RPMI7951 (cell line): ENCODE measurements at places on chromosomes 2 and 18.

DNA sequence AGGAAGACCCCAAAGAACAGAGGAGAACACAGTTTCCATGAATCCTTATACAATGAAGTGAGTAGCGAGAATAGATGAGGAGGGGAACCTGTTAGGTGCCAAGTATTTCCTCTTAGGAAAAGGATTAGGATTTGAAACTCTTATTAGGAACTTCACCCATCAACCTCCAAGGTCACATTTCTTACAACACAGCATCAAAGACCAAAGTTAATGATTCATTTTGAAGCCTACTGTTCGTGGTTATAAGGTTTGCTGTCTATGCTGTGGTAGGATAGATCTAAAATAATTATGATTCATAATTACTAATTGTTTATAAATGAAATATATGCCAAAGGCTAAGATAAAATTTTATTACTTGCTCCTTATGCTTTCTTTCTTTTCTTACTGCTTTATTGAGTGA is 6.1 kb downstream of the CFAP221 start:
- no peak for DNase-seq

- DNase-seq = no peak
Measured at GRCh38 chr2:23546913-23547312, 161.9 kb downstream of the KLHL29 start.

GRCh38 chr2:118657466-118657865 is 190.0 kb downstream of the EN1 start:
- no peak for DNase-seq

- peak; percentile 76 for DNase-seq
Measured at GRCh38 chr2:46232860-46233259, 64.3 kb upstream of the EPAS1 start.

DNA sequence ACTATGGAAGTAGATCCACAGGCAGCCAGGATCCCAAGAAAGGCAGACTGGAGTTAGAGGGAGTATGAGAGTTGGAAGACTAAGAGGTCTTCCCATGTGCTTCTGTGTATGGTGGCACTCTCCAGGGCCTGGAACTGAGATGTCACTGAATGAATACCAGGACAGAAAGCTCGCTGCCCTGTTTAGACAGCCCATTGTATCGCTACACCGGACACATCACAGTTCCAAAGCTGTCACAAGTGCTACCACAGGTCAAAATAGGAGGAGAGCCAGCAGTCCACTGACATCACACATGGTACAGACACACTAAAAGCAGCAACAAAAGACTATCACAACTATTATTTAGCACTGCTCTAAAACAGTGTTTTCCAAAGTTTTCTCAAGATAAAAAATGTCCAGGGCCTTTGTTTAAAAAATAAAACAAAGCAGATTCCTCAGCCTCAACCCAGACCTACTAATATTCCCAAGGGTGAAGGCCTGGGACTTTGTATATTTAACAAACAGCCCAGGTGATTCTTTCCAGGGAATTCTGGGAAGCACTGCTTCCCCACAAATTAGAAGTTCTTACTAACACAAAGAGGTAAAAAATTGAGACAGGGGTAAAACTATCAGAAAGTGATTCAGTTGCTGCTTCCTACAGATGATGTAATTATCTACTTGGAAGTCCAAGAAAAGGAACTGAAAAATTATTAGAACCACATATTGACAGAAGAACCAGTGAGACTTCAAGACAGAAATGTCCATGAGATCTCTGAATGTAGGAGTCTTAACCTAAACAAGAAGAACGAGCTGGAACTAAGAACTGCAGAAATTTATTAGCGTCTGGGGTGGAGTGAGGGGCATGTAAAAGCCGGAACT is 116.0 kb downstream of the DTNB start:
- no peak for DNase-seq

- DNase-seq = peak; percentile 95
Measured at GRCh38 chr2:46171411-46171953, 125.7 kb upstream of the EPAS1 start.

DNA sequence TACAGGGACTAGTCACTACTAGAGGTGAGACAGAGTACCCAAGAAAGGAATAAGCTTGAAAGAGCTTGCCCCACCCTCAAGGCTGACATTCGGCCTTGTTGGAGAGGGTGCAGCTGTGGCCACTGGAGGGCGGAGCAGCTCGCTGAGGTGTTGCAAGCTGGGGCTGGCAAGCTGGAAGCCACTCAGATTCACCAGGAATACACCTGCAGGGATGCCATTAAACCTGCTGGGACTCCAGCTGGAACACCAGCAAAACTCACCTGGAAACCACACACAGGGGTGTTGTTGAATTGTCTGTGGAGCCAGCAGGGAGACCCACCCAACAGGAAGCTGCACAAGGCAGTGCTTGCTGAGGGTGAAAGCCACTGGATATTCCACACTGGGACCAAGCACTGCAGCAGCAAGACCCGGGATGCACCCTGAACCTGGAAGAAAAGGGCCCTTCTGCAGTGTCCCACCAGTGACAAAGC is 26.1 kb downstream of the KCTD18 start:
- DNase-seq = peak; percentile 13
